ENCODE measurements at places on chromosomes 6 and 20. TPM values are rescaled to one million over a fixed set of nuclear protein-coding genes. Genes with fewer than 3 reads are reported as not detected.

The HLA-G gene
- not detected for total RNA-seq

The NNAT gene
- total RNA-seq: under 0.01 TPM

The SLC35B2 gene
- total RNA-seq: 59.8 TPM

The SNAI1 gene
- total RNA-seq: 0.46 TPM

The NRM gene
- total RNA-seq: 1.9 TPM

The PROCR gene
- total RNA-seq: 332 TPM

The HCK gene
- not detected for total RNA-seq

The SNAP91 gene
- total RNA-seq: not detected

The FOXF2 gene
- total RNA-seq: not detected

The C6orf58 gene
- not detected for total RNA-seq

The RSPH3 gene
- 1.5 TPM for total RNA-seq

The SLA2 gene
- total RNA-seq: not detected

The TGM2 gene
- 325 TPM for total RNA-seq

The ASIP gene
- total RNA-seq: not detected

The ABCC10 gene
- 14.3 TPM for total RNA-seq

The PFDN4 gene
- 154 TPM for total RNA-seq

The ZBP1 gene
- total RNA-seq: not detected

The ADAM33 gene
- 0.76 TPM for total RNA-seq

The SERAC1 gene
- 9.0 TPM for total RNA-seq

The HLA-DMB gene
- 2.3 TPM for total RNA-seq

The FOXP4 gene
- 1.9 TPM for total RNA-seq

The GPX5 gene
- not detected for total RNA-seq

The SLC22A2 gene
- not detected for total RNA-seq

The FAM83D gene
- total RNA-seq: 43.8 TPM

The SPATA2 gene
- total RNA-seq: 1.3 TPM

The ULBP2 gene
- 9.6 TPM for total RNA-seq

The TREM1 gene
- not detected for total RNA-seq

The WASF1 gene
- 12.3 TPM for total RNA-seq

The PLEKHG1 gene
- 32.2 TPM for total RNA-seq

The KIF6 gene
- total RNA-seq: not detected

The BTNL2 gene
- total RNA-seq: not detected

The PI3 gene
- total RNA-seq: not detected

The ULBP1 gene
- total RNA-seq: 0.46 TPM

The HMGCLL1 gene
- not detected for total RNA-seq

The LY86 gene
- total RNA-seq: not detected

The ZBTB46 gene
- total RNA-seq: 4.9 TPM

The TSHZ2 gene
- total RNA-seq: under 0.01 TPM

The APCDD1L gene
- total RNA-seq: 6.5 TPM

The ZNF217 gene
- 19.0 TPM for total RNA-seq

The STX7 gene
- 24.0 TPM for total RNA-seq

The HRH3 gene
- total RNA-seq: not detected

The SPATA25 gene
- 0.97 TPM for total RNA-seq

The EDN1 gene
- total RNA-seq: 229 TPM

The CLVS2 gene
- not detected for total RNA-seq

The LEMD2 gene
- 57.4 TPM for total RNA-seq

The FLRT3 gene
- under 0.01 TPM for total RNA-seq

The SPTLC3 gene
- under 0.01 TPM for total RNA-seq
